ENCODE measurements at places on chromosomes 3 and 15.

DNA sequence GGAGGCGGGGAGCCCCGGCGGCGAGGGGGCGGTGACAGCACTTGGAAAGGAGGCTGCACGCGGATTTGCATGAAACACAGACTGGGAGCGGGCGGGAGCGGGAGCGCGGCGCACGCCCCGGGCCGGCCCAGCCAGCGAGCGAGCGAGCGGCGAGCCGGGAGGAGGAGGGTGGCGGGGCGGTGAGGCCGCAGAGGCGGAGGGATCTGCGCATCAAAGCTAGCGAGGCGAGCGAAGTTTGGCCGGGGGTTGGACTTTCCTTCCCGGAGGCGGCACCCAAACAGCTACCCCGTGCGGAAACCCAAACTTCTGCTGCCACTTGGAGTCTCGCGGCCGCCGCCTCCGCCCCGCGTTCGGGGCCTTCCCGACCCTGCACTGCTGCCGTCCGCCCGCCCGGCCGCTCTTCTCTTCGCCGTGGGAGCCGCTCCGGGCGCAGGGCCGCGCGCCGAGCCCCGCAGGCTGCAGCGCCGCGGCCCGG, at the start of gene SMAD3:
SMAD3 (plus strand) TSS at position 72 of the 475 bp plus-strand sequence. CDS start 553 bp downstream, outside the sequence.
- DNase-seq: peak; percentile 95

DNA sequence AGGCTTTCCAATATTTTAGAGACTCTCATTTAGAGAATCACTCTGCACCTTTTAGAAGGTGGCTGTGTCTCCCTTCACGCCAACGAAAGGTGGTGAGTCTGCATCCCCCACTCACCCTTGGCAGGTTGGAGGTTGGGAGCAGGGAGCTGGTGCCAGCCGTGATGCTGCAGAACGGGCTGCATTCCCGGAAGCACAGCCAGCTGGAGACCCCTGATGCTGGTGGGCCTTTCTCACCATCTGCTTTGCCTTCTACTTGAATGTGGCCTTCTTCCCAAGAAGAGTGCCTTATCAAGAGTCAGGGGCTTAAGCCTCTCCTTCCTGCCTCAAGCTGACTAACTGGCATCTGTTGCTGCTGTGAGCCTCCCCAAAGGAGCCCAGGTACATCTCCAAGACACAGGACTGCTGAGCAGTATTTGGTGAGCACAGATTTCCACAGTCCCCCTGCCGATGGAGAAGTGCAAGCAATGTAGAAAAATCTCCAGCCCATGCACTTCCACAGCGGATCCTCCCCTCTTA, 17.7 kb upstream of the HEG1 start:
- DNase-seq: no peak

- DNase-seq: no peak
Measured at GRCh38 chr3:81154611-81155143, 606.8 kb downstream of the GBE1 start.

- no peak for DNase-seq
Measured at GRCh38 chr3:97736928-97737327, 27.6 kb upstream of the ARL6 start.

- DNase-seq: no peak
Measured at GRCh38 chr15:35667908-35668307, 121.9 kb upstream of the DPH6 start.

DNA sequence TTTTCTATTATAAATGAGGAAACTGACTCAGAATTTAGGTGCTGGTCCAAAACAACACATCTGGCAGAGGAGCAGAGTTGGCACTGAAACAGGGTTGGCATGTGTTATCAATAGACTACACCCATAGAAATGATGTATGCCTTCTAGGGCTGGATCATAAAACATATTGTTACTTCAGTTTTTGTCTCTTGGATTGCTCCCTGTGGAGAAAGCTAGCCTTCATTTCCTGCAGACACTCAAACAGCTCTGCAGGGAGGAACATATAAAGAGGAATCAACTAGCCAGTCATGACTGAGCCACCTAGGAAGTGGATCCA, 507 bp upstream of the MRPL3 start:
- DNase-seq: no peak

GRCh38 chr15:67148196-67148701, 82.8 kb downstream of the SMAD3 start:
- no peak for DNase-seq

GRCh38 chr3:101851072-101851770, 1.9 kb downstream of the NFKBIZ start:
- no peak for DNase-seq

DNA sequence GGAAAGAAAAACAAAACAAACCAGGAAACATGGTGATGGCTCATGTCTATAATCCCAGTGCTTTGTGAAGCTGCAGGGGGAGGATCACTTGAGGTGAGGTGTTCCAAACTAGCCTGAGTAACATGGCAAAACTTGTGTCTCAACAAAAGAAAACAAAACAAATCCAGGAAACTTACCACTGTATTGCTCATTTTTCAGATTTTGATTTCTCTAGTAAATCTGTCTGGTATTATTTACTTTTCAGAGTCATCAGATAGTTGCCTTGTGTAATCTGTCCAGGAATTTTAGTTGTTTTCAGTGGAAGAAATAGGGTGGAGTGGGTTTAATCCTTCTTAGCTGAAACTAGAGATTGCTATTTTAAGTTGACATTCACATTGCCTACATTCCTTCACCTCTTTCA, 91.8 kb upstream of the ALCAM start:
- DNase-seq: no peak

- no peak for DNase-seq
Measured at GRCh38 chr15:42373274-42373673, 14.0 kb downstream of the CAPN3 start.

- DNase-seq: no peak
Measured at GRCh38 chr3:22835041-22835440, 368.1 kb upstream of the UBE2E2 start.

DNA sequence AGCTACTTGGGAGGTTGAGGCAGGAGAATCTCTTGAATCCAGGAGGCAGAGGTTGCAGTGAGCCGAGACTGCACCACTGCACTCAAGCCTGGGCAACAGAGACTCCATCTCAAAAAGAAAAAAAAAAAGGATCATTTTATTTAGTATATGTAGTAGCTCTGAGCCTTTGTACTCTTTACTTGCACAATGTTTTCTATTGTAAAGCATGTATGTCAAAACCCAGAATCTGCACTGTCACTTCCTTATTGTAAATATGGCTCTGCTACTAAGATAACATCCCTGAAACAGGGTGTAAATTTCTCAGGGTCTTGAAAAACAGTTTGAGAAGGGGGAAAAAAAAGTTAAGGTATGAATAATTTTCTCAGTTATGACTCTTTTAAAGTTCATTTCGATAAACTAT, 35.1 kb downstream of the SLMAP start:
- no peak for DNase-seq

DNA sequence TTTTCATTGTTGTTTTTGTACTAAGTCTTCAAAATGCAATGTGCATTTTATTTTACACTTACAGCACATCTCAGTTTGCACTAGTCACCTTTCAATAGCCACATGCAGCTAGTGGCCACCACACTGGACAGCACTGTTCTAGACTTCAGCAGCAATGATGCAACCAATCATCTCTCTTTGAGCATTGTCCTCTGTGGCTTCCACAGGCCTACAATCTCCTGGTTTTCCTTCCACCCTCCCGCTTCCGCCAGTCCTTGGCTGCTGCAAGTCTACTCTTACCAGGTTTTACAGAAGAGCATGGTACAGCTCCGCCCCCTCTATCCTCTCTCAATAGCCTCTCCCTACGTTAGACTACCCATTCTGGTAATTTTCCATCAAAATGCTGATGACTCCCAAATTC, 25.1 kb upstream of the FSIP1 start:
- DNase-seq: no peak

GRCh38 chr15:59570315-59570714, 41.3 kb upstream of the GCNT3 start:
- no peak for DNase-seq

DNA sequence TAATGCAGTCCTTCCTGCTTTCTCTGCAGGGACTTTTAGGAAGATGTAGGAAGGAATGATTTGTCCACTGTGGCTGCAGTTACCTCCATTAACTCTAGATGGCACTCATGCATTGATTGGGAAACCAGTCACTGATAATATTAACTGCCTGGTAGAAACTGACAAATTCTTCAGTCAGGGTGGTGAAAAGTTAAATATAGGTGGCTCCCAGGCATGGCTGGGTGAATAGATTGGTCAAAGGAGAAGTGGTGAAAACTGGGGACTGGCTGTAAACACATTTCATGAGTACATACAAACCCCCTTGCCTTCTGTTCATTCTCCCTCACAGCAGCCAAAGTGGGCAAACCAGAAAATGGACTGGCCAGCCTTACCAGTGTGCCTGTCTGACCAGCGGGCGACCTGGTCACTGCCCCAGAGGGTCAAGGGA, 333.4 kb downstream of the THSD4 start:
- DNase-seq: no peak

- DNase-seq: no peak
Measured at GRCh38 chr3:80496452-80496851, 728.7 kb upstream of the ROBO1 start.

GRCh38 chr3:58531956-58532355, 5.0 kb downstream of the ACOX2 start:
- DNase-seq: no peak

DNA sequence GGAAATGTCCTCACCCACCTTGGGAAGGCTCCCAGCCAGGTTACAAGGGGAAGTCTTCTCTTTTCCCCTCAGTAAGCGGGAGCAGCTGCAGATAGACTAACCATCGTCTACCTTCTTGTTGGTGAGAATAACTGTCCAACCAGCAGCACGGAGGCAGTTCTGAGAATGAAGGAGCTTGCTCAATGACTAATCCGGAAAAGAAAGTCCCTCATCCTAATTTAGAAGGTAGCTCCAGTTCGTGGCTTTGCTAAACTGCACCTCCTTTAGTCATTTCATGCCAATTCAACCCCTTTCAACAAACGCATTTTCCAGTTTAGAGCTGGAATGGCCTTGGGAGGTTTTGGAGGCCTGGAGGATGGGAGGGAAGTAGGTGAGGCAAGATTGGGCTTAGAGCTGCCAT, 527.4 kb upstream of the PROK2 start:
- no peak for DNase-seq

DNA sequence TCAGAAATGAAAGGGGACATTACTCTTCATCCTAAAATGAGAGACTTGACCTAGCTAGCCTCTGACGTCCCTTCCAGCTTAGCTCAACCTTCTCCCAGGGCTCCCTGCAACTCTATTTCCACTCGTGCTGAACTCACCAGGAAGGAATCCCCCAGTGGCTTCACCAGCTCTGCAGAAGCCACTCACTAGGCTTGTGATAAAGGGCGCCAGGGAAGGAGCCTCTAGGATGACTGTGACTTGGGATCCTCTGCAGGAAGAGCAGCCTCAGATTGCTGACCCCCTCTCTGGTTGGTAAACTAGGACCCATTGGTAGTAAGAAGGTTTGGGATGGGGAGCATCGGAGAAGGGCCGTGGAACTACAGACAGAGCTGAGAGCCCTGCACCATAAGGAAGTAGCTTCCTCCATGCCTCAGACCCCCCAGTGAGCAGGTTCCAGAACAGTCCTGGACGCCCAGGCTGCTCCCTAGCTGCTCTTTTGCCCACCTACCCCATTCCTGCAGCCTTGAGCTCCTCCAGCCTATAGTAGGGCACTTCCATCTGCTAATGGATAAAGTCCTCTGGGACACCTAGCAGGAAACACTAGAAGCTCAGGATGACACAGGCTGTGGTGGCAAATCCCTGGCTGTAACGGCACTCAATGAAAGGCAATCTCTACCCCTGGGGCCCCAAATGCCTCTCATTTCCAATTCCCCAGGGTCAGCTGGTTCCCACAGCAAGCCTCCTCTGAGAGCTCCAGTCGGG, 26.0 kb downstream of the PLA2G4F start:
- DNase-seq: peak; percentile 23

DNA sequence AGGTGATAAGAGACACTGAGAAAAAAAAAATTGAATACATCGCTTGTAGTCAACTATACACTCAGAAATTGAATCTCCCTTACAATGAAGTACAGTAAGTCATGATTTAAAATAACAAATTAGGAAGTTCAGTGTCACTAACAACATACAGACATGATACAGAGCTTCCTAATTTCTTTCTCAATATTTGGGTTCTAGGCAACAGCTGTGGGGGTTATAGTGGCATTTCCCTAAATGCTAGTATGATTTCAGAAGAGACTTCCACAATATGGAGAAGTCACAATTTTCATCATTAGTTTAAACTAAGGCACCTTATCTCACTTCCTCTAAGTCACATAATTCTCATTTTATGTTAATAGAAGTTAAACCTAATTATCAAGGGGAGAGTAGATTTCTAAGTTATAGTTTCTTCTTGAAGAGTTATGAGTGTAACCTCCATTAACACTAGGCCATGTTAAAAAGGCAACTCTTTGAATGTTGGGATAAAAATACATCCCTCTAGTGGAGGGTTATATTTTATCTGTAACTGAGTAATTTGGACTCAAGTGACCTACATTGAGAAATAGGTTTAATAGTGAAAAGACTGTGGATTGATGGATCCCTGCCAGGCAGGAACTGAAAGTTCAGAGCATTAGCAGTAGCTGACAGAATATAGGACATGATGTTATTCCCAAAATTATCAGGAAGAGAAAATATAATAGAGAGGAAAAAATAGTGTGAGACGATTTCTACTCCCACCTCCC, 286.0 kb upstream of the SUCLG2 start:
- DNase-seq: no peak

DNA sequence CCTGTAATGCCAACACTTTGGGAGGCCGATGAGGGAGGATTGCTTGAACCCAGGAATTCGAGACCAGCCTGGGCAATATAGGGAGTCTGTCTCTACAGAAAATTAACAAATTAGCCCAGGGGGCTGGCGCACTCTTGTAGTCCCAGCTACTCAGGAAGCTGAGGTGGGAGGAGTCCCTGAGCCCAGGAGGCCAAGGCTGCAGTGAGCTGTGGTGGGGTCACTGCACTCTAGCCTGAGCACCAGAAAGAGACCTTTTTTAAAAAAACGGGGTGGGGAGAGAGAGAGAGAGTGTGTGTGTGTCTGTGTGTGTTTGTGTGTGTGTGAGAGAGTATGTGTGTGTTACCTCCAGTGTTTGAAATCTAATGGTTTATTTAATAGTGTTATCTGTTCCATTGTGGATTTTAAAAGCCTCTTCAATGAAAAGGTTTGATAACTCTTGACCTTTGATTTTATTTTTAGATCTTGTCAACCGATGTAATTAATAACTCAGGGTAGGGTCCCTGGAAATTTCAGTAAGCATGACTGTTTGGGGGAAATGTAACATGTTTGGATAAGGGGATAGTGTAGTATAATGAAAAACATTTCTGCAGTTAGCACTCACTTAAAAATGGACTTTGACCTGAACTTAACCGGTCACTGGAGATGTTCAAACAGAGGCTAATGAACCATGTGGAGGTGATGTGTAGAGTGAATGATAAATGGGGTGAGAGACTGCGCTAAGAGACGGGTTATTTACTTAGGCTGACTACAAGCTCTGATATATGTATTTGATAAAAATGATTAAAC, 29.7 kb downstream of the LRCH3 start:
- no peak for DNase-seq

DNA sequence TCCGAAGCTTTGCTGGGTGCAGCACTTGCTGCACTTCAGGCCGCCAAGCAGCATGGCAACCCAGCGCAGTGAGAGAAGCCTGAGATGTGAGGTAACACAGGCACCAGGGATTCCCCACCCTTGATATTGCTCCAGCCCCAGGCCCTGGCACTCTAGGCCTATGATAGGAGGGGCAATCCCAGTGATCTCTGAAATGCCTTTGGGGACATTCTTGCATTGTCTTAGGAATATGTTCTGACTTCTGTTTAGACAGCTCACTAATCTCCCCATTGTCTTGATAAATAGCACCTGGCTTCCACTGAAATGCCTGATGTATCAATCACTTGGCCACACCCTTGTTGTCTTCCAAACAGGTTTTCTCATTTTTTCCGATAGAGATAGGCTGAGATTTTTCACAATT, 102.8 kb downstream of the SOX14 start:
- DNase-seq: no peak

All from upper lobe of right lung (tissue), 1 donor.